ENCODE measurements at places on chromosomes 3 and 15.

DNA sequence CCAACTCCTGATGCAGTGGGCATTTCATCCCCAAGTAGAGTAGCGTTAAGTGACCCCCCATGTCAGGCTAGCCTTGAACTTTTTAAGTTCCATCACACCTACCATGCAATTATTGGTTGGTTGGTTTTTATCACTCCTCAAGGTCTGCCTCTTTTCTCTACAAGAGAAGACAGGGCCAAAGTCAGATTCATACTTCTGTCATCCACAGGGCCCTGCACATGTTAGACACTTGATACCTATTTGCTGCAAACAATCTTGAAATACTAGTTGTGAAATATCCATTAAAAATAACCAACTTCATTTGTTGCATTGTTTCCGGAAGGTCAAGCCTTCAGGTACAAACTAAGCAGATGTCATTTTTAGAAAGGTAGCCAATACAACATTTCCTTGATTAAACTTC, 1.2 kb downstream of the CMSS1 start:
- DNase-seq: no peak

DNA sequence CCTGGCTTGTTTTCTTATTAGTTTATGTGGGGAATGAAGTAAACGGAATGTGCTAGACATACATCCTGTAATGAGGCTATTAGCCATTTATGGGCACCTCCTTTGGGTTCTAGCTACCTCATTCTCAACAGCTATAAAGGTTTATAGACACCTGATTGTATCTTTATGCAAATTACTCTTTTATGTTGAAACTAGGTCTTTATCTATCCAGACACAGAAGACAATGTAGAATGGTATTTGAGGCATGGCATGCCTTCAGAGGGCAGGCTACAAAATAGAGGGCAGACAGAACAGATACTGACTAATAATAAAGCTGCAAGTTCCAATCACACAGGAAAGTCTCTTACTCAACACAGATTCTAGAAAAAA, 27.1 kb downstream of the TBC1D2B start:
- no peak for DNase-seq

DNA sequence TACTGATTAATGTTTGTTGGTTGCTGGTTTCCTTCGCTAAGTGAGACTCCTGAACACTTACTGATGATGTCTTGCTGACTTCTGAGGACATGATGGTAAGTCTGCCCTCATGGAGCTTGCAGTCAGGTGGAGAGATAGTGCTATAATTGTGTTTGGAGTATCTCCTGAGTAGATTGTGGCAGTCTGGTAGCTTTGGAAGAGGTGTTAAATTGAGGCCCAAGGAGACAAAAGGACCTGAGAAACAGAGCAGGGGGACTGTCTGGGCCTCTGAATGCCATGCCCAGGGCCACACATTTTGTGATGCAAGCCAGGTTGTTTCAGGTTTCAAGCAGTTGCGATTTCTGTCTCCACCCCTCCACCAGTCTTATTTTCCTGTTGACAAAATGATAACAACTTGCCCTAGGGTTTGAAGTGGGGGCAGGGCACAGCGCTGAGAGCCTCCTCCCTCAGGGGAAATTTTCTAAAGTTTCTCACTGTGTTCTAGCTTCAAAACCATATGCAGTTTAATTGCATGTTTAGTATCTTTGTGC, 16.7 kb downstream of the SMAD3 start:
- no peak for DNase-seq

DNA sequence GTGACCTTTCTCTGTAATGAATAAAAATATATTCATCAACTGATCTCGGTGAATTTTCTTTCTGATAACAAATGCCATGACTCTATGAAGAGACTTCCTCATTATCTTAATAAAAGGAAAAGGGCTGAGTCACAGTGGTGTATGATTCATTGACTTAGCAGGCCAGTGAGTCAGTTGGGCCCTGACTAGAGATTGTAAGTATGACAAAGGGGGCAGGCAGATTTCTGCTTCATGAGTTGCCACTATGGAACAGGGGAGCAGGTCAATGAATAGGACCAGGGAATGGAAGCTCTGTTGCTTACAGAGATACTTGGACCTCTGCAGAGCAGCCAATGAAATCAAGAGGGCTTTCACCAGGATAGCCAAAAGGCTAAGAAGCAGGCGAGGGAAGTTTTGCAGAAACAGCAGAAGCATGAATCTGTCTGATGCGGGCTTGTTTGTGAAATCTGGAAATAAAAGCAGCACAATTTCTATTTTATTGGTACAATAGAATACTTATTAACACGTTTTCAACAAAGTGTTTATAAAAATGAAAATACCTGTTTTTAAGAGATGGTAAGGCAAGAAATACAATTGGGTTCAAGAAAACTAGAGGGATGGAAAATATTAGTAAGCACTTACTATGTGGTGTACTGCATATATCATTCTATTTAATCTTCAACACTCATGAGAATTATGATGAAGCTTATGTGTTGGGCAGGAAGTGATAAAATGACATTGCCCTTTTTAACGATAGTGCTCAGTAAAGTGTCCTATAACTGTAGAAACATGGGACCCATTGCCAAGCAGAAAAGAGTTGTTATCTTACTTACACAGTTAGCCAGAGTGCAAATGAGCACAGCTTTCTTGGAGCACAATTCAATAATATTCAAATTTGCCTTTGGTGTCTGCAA, 169.8 kb upstream of the MYRIP start:
- peak; percentile 92 for DNase-seq

DNA sequence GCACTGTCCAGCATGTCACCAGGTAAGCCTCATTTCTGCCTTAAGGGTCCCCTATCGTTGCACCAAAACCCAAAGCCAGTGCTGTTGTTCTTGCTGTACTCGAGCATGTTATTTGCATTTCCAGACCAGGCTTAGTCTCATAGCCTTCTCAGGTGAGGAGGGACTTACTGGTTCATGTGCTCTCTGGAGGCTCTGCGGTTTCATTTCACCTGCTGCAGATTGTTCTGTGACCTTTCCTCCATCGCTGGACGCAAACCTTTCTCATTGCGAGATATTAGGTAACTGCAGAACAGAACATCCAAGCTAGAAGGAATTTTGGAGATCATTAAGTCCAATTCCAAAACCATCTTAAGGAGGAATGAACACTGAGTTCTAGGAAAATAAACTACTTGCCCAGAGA, 187.3 kb upstream of the BCL6 start:
- no peak for DNase-seq

DNA sequence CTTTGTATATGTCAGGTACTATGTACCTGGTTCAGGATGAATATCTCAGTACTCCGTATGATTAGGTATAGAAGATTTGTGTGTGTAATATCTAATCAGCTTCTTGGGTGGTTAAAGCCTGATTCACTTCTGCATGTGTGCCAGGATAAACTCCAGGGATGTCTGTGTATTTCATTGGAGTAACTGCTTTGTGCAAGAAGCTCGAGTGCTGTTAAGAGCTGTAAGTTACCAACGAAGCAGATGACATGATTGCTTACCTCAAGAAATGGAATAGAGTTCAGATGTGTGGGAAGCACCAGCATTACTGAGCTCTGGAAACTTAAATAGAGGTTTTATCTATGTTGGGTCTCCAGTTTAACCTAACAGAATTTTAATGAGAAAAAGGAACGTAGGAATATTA, 23.7 kb downstream of the FAM98B start:
- DNase-seq: no peak

DNA sequence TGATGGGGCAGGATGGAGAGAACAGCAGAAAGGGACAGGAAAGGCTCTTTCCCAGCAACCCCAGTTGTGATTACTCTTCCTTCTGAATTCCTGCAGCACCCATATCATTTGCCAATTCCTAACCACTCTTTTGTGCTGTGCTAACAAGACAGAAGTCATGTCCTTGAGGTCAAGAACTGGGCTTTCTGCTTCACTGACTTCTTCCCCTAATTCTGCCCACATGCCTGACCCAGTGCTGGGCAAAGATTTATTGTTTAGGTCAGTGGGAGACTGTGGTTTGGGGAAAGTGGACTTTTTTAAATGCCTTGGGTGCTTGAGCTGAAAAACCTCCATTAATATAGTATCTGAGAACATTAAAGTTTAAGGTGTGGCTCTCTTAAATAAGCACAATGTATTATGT, 4.2 kb upstream of the EFCAB12 start:
- no peak for DNase-seq

GRCh38 chr15:36938764-36939163, 161.6 kb downstream of the MEIS2 start:
- DNase-seq: no peak

DNA sequence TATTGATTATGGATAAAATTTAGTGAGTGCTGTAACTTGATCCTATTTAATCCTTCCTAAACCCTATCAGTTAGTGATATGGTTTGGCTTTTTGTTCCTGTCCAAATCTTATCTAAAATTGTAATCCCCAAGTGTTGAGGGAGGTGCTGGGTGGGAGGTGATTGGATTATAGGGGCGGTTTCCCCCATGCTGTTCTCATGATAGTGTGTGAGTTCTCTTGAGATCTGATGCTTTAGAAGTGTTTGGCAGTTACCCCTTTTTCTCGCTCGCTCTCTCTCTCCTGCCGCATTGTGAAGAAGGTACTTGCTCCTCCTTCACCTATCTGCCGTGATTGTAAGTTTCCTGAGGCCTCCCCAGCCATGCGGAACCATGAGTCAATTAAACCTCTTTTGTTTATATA, 134.0 kb upstream of the SUCLG2 start:
- DNase-seq: no peak

DNA sequence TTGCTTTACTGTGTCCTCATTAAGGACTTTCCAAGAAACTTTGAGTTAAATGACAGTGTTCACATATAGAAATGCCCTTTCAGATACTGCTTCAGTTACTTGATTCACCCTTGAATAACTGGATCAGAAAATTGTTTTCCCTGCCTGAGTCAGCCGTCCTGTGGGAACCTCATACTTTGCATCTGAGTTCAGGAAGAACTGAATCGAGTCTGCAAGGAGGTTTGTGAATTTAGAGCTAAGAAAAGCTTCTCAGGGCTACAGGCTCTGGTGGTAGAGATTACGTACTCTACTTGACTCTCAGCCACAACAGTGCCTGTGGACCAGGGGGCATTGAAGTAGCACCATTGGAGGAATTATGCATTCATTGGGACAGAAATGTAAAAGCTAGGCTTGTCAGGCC, 252.4 kb upstream of the C2CD4B start:
- no peak for DNase-seq

DNA sequence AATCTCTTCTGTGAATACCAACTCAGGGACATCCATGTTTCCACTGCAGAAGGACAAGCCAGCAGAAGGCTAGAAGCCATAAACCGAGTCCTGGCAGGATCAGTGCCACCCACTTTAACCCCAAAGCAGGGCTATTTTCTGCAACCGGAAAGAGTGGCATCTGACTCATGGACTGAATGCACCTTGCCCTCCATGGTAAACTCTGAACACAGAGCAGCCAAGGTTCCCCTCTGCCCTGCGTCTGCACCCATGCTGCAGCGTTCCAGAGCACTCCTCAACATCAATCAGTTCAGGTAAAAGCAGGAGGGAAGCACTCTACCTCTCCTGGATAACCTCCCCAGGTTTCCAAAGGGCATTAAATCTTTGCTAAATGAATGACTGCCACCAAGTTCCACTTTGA, 801 bp upstream of the NGRN start:
- no peak for DNase-seq

DNA sequence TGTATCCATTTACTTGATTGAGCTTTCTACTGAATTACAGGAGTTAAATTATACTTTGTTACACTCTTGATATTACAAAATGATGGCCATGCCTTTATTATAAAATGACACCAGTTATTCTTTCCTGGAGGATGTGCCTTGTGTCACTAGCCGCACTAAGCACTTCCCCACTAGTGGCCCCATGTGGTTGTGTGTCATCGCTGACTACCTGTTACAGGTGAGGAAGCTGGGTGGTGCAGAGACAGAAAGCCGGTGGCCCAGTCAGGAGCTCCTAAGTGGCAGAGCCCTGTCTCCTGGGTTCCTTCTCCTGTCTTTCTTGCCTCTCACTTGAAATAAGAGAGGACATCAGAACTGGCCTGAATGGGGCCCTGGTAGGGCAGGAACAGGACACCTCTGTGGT, 96.8 kb downstream of the IGF1R start:
- DNase-seq: no peak

DNA sequence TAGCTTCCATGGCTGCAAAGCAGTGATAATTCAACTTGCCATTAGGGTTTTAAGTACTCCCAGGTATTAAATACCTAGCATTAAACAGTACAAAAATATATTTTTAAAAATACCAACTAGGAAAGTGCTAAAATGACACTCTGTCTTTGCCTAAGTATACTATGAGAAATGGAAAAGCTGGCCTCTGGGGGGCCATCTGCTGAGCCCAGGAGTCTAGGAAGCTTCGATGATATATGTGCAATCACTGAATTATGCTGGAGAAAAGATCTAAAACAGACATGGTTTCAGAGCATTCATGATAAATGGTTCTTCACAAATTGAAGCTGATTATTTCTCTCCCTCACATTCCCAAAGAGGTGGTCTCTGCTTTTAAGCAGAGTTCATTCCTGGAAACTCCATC, 191.8 kb downstream of the OPA1 start:
- DNase-seq: no peak

- no peak for DNase-seq
Measured at GRCh38 chr3:37752649-37753025, 109.0 kb upstream of the CTDSPL start.

- peak; percentile 82 for DNase-seq
Measured at GRCh38 chr3:20022954-20023622, 11.0 kb upstream of the PP2D1 start.

DNA sequence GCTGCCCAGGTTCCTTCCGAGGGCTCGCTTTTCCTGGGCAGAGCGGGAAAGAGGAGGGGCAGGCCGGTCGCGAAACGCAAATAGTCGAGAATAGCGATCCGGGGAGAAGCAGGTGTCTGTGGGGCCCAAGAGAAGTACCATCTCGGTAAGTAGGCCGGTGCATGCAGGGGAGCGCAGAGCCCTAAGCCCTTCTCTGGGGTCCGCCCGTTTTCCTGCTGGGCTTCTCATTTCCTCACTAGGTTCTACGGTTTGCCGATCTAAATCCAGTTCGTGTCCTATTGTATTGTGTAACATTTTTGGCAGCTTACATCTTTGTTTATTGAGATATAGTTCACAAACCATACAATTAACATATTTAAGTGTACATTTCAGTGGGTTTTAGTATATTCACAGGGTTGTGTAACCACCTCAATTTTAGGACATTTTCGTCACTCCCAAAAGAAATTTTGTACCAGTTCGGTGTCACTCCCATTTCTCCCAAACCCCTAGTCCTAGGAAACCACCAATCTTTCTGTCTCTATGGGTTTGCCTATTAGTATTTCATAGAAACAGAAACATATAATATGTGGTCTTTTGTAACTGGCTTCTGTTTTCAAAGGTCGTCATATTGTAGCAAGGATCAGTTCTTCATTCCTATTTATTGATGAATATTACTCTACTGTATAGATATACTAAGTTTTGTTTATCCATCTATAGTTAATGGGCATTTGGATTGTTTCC, 6.8 kb upstream of the TRIM69 start:
- DNase-seq: peak; percentile 39

GRCh38 chr3:72699631-72700030, 148.6 kb downstream of the SHQ1 start:
- DNase-seq: no peak

GRCh38 chr15:80609512-80609946, 85.6 kb upstream of the ABHD17C start:
- DNase-seq: no peak

DNA sequence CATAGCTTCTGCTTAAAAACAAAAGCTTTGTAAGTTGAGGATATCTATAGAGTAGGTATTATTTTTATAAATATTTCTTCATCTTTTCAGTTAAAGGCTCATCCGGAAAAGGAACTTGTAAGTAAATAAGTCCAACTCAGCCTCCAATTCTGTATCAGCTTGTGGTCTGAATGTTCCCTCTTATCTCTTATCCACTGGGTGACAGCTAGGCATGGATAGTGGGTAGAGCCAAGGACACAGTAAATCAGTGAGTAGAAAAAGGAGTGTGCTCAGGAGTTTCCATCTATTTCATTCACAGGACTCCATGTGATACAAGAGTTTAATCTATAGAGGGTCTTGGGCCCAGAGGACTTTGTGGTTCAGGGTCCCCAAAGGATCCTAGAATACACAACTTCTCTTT, 50.9 kb downstream of the FRMD5 start:
- DNase-seq: no peak

All from common myeloid progenitor, CD34-positive (primary cell).